Activated T-helper 1 cell treated with anti-CD3 and anti-CD28 coated beads, Interleukin-2, amount 50 U/mL, for 16 hours (primary cell): ENCODE measurements at places on chromosomes 7 and 10.
A peak's percentile ranks its signal among the peaks of the same experiment; 100 is the strongest.

DNA sequence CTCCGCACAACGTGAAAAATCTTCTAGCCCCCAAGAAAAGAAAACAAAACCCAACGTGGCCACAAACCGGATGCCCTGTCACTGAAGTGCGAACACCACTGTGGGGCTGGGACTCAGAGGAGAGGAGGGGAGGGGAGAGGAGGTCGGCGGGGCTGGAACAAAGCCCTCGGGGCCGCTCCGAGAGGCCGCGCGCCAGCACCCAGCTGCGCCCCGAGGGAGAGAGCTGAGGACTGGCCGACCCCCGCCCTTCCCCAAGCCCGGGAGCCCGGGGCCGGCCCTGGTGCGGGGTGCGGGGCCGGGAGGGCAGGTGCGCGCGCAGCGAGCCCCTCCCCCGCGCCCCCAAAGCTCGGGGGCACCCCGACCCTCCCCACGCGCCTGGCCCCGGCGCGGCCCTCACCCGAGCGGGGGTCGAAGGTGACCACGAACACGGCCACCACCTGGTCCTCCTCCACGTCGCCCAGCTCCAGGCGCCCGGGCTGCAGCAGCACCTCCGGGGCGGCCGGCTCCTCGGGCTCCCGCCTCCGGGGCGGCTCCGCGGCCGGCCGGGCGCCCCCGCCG, 398 bp downstream of the DENND11 start:
- peak; percentile 41 for DNase-seq

DNA sequence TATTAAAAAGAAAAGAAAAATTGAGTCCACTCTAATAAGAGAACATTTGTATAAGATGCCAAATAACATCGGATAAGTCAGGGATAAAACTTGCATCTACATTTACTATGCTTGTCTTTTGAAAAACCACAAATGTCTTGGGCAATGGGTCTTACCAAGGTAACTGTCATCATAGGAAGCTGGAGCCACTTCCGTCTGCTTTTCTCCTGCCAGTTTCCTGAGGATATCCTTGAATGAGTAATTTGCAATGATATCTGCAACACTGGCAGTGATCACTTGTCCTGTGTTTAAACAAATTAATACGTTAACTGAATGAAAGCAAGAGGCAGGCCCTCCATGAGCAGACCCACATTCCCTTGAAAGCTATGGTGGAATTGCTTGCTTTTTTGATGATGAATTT, 47.3 kb downstream of the ITGA8 start:
- DNase-seq = no peak

DNA sequence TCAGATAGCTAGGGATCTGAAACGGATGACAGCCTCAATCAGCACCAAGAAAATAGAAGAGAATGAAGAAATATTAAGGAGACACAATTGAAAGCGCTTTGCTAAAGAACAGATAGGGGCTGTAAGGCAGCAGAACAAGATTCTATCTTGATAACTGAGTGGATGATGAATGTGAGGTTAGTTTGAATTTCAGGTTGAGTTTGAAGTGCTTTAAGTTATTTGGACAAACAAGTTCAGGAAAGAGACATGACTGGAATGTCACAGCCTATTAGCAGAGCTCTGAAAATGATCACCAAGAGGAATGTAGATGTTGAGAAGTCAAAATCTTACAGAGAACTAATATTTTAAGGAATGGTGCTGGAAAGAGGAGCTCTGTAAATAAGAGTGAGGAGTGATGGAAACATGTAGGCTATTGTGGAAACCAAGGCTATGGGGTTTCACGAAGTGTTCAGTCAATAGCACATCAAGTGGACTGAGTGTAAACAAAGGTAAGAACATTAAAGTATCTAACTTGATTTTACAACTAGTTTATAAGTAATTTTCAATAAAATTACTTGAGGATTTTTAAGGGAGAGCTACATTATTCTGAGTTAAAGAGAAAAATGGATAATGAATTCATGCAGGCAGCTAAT, 61.6 kb downstream of the MEST start:
- DNase-seq = no peak

DNA sequence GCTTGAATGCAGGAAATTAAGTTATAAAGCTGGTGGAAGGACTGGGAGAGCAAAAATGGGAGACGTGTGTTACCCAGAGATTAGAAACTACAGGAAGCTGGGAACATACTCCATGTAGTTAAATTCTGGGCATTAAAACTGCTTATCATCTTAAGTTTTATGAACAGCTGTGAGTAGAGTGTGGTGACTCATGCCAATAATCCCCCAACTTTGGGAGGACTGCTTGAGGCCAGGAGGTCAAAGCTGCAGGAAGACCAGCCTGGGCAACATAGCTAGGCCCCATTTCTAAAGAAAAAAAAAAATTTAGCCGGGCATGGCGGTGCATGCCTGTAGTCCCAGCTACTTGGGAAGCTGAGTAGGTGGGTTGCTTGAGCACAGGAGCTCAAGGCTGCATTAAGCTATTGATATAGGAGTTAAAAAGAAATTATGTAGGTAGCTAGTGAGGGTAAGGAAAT, 56.2 kb upstream of the SEPHS1 start:
- no peak for DNase-seq

DNA sequence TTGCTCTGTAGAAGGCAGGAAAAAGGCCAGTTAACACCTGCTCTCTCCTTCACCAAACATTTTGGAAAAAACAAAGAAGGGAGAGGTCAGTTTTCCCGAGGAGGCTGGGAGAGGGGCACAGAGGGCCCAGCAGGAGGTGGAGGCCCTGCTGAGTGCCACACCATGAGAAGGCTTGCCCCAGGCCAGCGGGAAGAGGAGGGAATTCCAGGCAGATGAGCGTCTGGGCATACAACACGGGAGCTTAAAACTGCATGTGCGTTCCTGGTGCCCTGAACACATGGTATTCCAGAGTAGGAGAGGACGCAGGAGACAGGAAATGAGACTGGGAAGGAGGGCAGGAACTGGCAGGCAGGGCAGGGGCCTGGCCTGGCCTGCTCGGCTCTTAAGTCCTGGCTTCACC, 182.4 kb downstream of the CCDC3 start:
- no peak for DNase-seq

DNA sequence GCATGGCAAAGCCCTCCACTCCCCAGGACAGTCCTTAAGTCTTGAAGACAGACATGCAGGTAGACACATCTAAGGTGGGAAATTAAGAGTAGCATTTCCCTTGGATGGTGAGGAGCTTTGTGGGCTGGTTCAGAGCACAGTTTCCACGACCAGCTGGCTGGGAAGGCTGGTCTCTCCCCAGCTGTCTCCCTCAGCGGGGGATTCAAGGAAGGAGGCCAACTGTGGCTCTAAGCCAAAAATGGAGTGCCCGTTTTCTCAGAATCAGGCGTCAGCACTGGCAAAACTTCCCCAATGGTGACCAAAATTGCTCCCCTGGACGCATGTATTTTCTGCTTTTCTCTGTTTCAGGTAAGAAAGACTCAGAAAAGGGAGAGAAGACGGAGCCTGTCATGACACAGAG, 230.6 kb upstream of the FZD8 start:
- DNase-seq = no peak

DNA sequence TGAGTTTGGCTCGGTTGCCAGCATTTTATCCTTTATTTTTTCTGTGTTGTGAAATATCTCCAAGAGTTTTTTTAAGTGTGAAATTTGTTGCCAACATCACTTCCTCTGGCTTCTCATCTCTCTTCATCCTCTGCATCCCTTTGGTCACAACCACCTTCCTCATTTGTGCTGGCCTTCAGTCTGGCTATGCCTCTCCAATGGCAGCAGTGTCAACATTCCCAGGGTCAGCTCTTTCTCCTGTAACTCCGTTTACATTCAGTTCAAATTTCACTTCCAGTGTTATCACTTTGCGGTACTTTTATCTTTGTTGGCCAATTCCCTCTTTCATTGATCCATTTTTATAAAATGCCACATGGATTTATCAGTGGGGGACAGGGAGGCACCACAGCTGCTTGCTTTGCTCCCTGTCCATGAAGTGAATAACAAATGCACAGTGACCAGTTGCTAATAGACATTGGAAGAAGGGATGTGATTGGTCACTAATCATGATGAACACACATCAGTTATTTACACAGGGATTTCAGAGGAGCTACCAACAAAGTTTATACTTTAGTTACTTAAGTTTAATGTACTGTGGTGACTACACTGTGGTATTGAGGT, 311.4 kb upstream of the LRGUK start:
- DNase-seq = no peak
